ENCODE measurements at places on chromosomes 16 and 17. TPM values are rescaled to one million over a fixed set of nuclear protein-coding genes. Genes with fewer than 3 reads are reported as not detected.

Gene ALOX15B
- not detected for total RNA-seq

Gene MYCBPAP
- 8.5 TPM for total RNA-seq

Gene GINS2
- total RNA-seq = 67.8 TPM

Gene CD300E
- total RNA-seq = not detected

Gene KRT12
- not detected for total RNA-seq
